NB4 (cell line): ENCODE measurements at places on chromosomes 6 and 20.

GRCh38 chr6:40353197-40353966, 233.8 kb downstream of the LRFN2 start:
- DNase-seq, result no peak

DNA sequence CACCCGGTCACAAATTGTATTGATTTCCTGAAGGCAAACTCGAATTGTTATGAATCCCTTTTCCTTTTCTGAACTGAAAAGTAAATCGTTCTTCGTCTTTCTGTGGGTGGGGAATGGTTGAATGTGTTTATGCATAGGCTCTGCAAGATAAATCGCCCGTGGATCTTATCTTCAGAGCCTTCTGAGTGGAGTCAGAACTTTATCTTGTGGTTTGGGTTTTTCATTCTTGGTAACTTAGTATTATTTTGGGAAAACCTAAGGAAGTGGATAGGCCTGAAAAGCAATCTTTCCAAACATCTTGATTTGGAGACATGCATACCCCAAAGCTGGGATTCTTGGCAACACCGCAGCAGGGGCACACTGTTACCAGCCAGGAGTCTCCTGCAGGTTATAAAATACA, 122.4 kb downstream of the MAP3K7 start:
- no peak for DNase-seq

DNA sequence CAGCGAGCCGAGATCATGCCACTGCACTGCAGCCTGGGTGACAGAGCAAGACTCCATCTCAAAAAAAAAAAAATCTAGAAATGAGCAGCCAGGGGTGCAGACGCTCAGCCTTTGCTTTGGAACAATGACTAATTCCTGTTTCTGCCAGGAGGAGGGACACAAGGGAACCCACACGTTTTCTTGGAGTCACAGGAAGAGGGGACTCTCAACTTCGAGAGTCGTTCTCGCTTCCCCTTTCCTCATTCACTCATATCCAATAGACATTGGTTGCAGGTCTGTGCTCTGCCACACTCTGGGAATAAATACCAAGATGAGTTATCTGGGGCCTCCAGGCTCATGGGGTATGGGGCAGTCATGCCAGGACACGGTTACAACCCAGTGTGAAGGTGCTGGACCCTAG, 91.5 kb upstream of the RREB1 start:
- peak; percentile 41 for DNase-seq

GRCh38 chr6:169723200-169723909, 945 bp downstream of the PHF10 start:
- peak; percentile 85 for DNase-seq

DNA sequence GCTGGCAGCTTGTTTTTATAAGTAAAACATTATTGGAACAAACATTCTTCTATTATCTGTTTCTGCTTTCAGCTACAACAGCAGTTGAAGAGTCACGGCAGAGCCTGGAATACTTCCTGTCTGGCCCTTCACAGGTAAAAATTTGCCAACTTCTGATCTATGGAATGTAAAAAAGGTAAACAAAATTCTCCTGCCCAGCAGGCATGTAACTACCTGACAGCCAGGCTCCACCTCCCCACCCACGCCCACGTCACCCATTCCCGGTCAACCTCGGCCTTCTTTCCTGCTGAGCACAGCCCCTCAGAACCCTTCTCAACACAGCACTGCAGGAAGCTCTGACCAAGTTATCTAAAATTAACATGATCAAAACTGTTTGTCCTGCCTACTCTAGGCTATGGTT, 166.0 kb downstream of the DLL1 start:
- DNase-seq, result no peak

DNA sequence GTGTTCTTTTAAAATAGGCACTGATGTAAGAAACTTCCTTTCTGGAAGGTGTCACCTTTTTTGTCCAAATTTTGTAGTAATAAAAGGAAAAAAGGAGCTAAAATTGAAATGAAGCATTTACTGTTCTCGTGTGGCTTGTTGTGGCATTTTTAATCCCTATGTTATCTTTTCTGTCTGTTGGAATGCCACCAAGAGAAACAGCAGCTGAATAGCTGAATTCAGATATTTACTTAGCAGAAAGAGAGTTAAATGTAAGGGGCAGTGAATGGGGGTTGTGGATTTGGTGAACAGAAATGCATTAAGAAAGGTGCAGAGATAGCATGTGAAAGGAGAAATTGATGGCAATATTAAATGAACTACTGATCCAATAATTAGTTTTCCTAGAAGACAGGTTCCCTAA, 573.6 kb upstream of the EPHA7 start:
- no peak for DNase-seq

- DNase-seq, result no peak
These were observed 88.9 kb upstream of the MRPS10 start for GRCh38 chr6:42306439-42307140.

DNA sequence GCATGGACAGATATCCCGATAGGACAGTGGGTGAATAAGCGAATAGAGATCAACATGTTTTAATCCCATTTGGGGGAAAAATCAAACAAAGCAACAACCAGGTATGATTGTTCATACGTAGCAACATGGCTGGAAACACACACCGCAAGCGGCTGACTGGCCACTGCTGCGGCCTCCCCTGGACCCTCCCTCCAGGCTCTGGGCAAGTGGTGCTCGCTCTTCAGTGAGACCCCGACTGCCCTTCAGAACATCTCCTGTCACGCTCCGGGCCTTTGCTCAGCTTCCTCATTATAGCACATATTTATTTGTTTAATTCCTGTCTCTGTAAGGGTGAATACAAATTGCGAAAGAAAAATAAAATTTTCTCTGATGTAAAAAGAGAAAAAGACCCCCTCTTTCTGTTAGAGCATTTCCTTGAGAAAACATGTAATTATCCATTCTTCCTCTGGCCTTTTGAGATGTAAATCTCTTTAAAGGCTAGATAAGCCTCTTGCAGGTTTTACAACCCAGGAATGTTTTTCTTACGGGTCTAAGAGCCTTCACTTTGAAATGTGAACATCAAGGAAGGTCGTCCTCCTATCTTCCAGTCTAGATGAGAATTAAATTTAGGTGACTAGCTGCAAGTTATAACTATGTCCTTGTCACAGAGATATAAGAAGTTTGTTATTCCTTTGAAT, 11.0 kb upstream of the FAM210B start:
- no peak for DNase-seq

GRCh38 chr6:166908811-166909210, 47.5 kb downstream of the RNASET2 start:
- no peak for DNase-seq

DNA sequence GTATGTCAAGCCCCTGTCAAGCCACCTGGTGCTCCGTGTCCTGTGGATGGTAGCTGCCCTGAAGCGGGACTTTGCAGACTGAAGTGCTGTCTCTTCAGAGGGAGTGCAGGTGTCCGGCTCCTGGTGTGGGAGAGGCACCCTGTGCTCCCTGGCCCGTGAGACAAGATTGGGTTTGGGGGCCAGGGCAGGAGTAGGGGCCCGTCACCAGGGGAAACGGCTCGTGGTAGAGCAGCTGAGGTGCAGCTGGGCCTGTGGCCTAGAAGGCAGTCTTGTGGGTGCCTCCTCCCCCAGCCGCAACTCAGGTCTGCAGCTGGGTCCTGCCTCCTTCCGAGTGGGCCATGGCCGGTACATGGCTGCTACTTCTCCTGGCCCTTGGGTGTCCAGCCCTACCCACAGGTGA, at the start of gene PTCRA:
PTCRA (plus strand) TSS at position 322 of the 400 bp plus-strand sequence; CDS start at position 339, 17 bp downstream.
- DNase-seq, result no peak

GRCh38 chr6:142913036-142913510, 31.9 kb downstream of the HIVEP2 start:
- DNase-seq, result no peak

- no peak for DNase-seq
These were observed 171.4 kb downstream of the ZFAND3 start for GRCh38 chr6:37990762-37991525.

DNA sequence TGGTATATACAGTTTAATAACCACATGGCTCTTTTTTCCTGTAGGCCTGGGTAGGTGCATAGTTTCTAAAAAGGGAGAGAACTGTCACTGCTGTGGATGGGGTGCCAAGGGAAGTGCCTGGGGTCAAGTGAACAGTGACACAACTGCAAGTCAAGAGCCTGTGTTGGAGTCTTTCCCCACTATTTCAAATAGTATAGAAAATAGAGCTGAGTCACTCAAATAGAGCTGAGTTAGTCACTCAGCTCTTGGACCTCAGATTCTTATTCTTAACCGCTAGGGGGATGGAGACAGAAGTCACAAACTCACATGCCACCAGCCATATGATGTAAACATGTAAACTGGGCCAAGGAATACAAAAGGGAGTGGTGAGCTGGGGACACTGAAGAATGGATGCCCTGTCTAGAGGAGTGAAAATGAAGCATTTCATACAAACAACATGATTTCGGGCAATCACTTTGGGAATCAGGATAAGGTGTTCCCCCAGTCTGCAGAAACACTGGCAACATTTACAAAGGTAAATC, 2.1 kb downstream of the NQO2 start:
- DNase-seq, result peak; percentile 91

- DNase-seq, result no peak
These were observed 98.0 kb upstream of the TMEM30A start for GRCh38 chr6:75382634-75382900.

DNA sequence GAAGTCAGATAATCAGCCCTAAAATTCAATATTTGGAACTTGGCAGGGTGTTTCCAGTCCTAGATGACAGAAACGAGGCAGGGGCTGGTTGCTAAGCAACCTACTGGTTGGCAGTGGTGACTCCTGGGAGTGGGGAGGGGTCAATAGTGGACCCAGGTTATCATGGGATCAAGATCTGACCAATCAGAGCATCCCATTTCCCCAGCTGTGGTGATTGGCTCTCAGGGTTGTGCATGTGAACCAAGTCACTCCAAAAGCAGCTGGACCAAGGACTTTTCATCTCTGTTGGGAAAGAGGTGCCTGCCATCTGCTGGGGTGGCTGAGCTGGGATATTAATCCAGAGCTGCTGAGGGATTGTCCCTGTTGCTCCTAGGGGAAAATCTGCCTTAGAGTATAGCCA, 253.4 kb downstream of the PREX1 start:
- DNase-seq, result peak; percentile 33

DNA sequence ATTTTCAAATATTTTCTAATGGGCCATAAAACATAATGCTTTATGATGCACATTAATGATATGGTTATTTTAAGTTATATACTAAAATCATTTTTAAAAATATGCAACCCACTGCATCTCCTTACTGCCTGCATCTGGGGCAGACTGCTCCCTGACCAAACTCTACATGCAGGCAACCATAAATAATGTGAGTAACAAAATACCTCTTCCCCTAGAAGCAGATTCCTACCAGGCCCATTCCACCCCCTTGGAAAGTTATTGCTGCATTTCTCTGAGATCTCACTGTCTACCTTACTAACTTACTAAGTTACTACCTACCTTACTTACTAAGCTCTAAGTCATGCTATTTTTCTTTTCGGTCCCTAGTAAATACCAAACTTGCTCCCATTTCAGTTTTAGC, 71.8 kb downstream of the ATG5 start:
- no peak for DNase-seq

DNA sequence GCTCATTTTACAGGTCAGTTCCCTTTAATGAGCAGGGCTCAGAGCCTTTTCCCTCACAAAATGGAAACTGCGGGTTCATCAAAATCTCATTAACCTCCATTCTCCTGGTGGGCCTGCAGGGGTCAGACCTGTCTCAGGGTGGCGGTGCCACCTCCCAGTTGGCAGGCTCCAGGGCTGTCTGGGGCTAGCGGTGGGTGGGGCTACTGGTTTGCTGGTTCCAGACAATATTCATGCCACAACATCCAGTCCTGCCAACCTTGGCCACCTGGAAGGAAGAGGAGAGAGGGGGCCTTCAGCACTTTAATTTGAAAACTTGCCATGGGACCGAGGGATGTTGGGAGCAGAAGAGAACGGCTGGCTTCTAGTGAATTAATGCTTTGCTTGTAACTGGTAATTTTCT, 41.9 kb upstream of the CTNNBL1 start:
- peak; percentile 69 for DNase-seq
